ENCODE measurements at places on chromosomes 13 and 19.

DNA sequence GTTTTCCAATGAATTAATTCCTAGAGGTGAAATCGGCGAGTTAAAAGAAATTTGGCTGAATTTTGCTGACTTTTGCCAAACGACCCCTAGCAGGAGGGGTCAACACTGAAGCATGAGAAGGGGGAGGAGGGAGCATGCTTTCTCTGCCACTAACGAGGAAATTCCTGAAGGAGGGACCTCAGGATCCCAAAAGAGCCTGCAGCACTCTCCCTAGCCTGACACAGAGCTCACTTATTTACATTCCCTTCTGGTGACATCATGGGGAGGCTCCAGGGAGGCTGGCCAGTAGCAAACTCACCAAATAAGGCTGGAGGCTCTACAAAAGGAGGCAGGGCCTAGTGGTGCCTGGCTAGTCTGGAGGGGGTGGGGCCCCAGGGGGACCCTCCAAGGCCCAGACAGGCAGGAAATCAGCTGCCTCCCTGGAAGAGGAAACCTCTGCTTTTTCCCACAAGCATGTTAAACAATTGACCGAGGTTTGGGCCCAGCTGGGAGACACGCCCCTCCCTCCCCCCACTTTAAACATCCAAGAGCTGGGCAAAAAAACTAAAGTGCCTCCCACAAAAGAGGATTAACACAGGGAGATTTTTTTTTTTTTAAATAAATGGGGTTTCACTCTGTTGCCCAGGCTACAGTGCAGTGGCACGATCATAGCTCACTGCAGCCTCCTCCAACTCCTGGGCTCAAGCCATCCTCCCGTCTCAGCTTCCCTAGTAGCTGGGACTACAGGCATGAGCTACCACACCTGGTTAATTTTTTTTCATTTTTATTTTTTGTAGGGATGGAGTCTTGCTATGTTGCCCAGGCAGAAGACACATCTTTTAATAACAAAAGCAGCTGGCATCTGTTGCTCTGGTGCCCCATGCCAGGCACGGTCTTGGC is 2.1 kb downstream of the DAPK3 start:
- peak; percentile 22 for DNase-seq

DNA sequence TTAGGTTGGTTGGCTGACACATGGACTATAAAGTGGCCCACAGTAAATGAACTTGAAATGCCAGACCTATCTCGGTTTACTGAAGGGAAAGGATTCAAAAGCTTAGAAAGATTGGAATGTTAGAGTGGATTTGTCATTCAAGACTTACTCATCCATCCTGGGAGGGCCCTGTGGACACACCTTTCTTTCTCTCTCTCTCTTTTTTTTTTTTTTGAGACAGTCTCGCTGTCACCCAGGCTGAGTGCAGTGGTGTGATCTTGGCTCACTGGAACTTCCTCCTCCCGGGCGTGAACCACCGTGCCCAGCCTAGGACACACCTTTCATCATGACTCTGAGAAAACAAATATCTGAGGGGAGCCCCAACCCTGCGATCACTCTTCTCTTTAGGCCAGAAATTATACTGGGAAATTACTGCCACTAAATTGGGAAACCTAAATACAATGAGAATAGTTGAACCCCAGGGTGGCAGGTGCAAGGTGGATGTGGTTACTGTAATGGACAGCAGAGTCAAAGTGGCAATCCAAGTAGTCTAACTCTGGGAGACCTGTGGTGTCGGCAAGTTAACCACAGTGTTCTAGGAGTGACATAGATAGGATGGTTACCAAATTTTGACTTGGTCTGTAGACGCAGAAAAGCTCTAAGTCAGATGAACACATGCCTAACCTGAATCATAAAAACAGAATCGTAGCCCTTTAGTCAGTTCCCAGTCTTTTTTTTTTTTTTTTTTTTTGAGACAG is 47.1 kb upstream of the ZMYM5 start:
- DNase-seq, result no peak

DNA sequence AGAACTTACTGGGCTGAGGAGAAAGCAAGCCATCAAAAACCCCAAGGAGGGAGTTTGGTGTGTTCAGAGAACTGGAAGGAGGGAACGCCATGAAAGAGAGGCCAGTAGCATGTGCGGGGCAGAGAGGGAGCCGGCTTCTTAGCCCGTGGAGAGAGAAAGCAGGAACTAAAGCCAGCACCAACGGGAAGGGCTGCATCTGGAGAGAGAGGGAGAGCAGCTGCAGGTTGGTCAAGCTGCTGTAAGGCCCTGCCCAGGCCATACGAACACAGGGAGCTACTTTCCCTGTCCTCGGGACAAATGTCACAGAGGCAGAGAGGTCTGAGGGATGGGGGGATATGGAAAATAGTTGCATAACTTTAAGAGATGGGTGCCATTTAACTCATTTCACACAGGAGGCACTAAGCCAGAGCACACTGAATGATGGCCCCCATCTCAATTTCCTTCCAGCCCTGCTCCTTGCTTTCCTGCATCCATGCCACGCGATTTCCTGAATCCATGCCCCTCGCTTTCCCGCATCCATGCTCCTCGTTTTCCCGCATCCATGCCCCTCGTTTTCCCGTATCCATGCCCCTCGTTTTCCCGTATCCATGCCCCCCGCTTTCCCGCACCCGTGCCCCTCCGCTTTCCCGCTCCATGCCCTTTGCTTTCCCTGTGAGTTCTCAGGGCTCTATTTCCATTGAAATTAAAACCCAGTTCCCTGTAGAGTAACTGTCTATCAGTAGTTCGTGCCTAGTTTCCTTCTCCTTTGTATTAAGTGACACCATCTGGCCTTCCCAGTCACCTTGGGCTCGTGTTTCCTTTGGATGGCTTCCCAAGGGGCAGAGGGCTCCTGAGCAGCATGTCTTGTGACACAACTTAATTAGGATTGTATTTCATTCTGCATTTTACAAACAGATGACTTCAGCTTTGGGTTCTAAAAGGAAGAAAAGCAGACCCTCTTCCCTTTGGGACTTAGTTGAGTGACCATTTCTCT is 31.5 kb upstream of the TPT1 start:
- DNase-seq, result no peak

DNA sequence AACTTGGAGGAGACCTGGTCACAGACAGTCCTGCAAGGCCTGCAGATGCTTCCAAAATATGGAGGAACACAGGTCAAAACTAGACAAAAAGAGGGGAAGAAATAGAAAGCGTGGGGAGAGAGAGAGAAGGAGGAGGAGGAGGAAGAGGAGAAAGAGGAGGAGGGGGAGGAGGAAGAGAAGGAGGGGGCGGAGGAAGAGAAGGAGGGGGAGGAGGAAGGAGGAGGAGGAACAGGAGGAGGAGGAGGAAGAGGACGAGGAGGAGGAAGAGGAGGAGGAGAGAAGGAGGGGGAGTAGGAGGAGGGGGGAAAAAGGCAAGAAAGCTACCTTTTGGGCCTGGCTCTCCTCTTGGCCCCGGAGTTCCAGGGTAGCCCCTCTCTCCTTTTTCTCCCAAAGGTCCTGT is 105.8 kb downstream of the COL4A1 start:
- DNase-seq, result no peak

DNA sequence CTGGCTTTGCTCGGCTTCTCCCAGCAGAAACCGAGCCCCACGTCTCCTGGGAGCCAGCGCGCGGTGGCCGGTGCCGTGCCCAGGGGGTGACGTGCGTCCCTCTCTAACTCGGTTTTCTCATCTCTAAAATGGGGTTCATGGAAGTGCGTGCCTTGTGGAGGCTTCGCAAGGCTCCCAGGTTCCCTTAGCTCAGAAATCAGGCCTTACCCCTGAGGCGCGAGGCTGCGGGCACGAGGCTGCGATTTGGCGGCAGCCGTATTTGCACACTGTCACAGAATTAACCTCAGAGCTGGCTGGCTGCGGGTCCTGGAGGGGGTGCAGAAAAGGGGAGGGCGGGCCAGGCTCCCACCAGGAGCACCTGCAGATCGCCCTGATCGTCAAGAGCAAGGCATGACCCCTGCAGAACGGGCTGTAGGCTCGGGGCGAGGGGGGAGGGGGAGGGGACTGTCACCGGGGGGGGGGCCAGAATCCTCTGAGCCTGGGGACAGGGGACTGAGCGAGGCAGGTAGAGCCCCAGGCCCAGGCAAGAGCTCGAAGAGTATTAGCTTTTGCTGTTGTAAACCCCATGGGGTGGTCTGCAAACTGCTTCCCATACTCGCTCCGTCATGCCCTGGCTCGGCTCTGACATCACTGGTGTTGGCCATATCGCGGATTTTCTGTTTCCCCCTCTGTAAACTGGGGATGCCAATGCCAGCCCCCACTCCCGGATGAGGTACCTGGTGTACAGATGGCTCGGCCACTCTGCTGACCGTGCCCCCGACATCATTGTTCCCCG is 62.2 kb downstream of the CCNE1 start:
- no peak for DNase-seq

DNA sequence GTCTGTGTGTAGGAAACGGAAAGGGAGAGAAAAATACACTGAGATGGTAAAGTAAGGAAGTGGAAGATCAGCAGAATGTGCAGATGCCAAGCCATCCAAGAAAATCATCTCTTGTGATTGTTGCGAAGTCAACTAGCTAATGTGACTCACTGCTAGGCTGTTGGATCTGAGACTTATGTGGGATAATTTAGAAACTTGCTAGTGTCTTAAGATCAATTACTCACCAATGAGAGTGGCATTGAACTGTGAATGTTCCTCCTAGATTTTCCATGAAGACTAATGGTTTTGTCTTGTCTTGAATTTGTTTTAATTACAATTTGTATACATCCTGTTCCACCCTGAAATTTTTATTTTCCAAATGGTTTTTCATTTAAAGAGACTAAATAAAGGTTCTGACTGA is 771.6 kb downstream of the EFNB2 start:
- no peak for DNase-seq

GRCh38 chr13:78700121-78700910 is 41.4 kb upstream of the OBI1 start:
- DNase-seq, result no peak

GRCh38 chr13:34155931-34156607 is 338.1 kb downstream of the RFC3 start:
- no peak for DNase-seq

GRCh38 chr13:101655435-101655834 is 203.0 kb downstream of the ITGBL1 start:
- DNase-seq, result no peak

- DNase-seq, result no peak
Observed at GRCh38 chr19:47074621-47075020, 26.2 kb upstream of the TMEM160 start.

- no peak for DNase-seq
Observed at GRCh38 chr19:45577111-45577905, 7.3 kb downstream of the OPA3 start.

DNA sequence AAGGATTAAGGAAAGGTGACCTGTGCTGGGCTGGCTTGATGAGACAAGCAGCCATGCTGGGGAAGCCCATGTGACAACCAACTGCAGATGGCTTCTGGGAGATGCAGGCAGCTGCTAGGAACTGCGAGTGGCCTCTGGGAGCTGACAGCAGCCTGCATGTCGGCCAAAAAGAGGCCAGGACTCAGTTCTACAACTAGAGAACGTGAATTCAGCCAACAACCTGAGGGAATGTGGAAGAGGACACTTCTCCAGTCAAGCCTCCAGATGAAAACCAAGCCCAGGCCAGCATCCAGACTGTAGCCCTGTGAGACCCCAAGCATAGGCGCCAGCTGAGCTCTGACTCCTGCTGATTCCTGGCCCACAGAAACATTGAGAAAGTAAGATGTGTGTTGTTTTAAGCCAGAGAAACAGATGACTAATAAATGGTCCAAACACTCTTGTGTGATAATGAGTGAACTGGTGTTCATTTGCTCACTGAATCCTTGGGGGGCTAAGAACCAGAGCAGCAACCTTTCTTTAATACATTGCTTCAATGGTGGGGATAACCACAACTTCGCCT is 45.0 kb downstream of the SLC7A1 start:
- DNase-seq, result no peak

DNA sequence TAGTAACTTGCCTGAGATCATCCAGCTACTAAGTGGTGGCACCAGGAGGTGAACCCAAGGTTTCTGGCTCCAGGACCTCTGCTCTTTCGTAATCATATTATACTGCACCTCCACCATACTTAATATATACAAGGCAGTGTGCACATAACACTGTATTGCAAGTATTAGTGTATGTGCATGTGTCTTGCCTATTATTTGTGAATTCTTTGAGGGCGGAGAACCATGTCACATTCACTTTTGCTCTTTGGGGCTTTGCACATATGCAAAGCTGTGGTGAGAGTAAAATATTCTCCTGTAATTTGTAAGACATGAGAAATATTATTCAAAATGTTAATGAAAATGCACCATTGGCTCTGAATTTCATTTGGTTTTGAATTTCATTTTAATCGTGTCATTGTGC is 78.6 kb downstream of the DGKH start:
- no peak for DNase-seq

- DNase-seq, result peak; percentile 82
Observed at GRCh38 chr19:43562698-43563241, 12.6 kb downstream of the XRCC1 start.

DNA sequence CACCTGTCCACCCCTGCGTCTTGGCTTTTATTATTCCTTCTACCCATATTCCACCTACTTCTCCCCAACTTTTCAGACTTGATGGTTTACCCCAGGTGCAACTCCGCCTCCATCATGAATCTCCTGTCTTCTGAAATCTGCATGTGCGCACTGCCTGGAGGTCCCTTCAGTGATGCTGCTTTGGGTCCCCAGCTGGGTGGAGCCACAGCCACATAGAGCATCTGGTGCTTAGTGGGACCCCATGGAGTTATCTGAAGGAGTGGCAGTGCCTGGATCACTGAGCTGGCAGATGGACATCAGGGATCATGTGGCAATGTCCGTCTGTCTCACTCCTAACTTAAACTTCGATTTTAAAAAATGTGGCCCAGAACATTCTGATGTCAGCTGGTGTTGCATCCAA is 13.5 kb downstream of the ZNF536 start:
- DNase-seq, result no peak

DNA sequence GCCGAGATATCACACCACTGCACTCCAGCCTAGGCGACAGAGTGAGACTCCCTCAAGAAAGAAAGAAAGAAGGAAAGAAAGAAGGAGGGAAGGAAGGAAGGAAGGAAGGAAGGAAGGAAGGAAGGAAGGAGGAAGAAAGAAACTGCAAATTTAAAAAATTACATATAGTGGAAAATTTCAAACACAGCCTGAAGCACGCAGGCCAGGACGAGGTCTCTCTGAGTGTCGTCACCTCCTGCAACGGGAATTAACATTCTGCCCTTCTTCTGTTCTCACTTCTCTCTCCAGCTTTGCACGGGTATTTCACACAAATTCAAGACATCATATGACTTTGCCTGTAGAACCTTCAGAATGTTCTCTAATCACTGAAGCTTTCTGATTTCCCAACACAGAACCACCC is 108.2 kb downstream of the GNG7 start:
- DNase-seq, result peak; percentile 81

All from suppressor macrophage treated with lipopolysaccharide for 4 hours (primary cell).